ENCODE measurements at places on chromosomes 7 and 10.

DNA sequence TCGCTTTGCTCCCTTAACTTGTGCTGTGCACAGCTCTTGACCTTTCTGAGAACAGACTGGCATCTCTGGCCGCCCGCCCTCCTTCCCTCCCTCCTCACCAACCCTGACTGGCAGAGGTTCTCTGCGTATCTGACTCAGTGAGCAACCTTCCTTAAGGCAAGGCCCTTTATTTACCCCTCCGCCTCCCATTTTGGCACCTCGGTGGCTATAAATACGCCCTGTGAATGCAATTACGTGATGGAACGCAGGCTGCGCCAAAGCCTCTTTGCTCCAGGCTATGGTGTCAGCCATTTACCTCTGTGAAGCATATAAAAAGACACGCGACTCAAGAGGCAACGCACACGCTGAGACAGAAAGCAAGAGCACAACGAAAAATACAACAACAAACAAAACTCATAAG lies 764.3 kb downstream of the SUGCT start:
- DNase-seq = no peak

- DNase-seq = no peak
These were observed 136.3 kb downstream of the DPY19L1 start for GRCh38 chr7:34900891-34901513.

DNA sequence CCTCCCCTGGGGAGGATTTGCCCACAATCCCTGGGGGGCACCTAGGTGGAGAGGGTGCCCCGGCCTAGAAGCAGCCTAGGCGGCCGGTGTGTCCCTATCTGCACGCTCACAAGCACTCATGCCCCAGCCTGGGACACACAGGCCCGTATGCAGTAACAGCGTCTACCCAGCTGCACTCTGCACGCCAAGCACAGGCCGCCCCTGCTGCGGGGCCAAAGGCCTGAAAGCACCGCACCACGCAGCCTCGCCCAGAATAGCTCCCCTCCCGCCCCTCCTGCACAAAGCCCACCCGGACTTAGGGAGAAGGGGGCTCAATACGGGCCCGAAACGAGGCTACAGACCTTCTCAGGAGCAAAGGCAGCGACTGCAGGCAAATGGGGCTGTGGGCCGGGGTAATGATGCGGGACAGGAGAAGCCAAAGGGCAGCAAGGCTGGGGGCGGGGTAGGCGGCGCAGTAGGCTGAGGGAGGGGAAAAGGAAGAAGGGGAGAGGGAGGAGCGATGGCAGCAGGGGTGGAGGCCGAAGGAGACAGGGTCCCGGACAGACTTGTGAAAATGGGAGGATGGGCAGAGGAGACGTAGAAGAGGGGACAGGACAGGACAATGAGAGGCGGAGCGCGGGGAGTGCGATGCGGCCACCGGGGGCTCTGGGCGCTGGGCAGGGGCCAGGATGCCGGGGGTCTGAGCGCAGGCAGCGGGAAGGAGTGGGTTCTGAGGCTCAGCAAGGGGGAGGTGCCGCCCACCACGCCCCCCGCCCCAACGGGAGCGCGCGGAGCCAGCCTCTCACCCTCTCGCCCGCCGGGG lies 544 bp downstream of the GPRIN2 start:
- DNase-seq = peak; percentile 5

- no peak for DNase-seq
These were observed 18.4 kb downstream of the SMURF1 start for GRCh38 chr7:99125505-99125865.

DNA sequence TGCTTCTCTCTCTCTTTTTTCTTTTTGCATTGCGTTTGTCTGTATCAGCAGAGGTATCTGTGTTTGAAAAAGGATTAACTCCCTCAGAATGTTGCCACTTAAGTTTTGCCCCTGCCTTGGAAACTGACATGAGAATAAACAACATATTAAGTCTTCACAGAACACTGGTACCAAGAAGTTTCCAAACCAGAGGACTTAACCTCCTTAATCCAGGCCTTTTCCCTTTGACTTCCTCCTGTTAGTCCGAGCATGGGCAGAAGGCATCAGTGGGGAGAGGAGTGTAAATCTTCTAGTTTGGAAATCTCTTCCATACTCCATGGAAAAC lies 681.4 kb downstream of the LRMDA start:
- DNase-seq = no peak

DNA sequence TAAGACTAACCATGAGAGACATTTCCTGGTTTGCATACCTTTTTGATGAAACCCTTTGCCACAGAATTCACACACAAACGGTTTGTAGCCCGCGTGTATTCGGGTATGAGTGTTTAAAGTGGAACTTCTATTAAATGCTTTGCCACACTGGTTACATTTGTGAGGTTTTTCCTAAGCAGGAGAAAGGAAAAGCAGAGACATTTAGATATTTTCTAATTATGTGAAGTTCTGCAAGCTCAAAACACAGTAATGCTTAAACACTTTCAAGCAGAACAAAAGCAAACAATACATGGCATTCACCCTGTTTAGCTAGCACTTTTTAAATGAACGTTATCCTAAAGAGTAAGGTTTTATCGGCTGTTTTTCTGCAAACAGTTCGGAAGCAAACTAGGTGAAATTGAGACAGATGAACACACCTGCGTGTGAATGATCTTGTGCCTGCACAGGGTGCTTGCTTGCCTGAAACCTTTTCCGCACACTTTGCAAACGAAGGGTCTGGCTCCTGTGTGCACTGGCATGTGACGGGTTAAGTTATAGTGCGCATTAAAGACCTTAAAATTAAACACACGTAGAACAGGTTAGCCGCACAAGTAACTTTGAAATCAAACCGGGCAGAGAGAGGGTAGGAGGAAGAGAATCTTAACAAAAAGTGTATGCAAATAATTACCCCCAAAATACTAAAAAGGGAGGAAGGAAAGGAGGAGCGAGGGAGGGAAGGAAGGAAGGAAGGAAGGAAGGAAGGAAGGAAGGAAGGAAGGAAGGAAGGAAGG lies 1.6 kb downstream of the FEZF1 start:
- DNase-seq = no peak

DNA sequence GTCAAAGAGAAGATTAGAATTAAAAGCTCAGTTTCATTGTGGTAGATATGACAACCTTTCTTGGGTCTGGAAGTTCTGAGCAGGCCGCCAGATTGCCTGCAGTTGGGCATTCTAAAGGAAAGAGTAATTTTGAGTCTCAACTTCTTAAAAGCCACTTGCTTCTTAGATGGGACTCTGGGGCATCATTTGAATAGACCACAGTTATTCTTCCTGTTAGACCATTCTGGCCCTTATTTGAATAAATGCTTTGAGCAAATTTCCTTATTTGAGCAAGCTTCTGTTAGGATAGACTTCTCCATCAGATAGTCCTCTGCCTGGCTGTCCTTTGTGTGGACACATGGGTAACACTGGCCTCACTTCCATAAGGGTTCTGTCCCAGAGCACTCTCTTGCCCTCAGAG lies 40.2 kb downstream of the SND1 start:
- DNase-seq = no peak
